Activated naive CD8-positive, alpha-beta T cell treated with anti-CD3 and anti-CD28 coated beads, Interleukin-2, amount 10 ng/mL, durations not matched to agents 7 days and 5 days (primary cell): ENCODE measurements at places on chromosomes 4 and X. TPM values are rescaled to one million over a fixed set of nuclear protein-coding genes. Genes with fewer than 3 reads are reported as not detected.

DNA sequence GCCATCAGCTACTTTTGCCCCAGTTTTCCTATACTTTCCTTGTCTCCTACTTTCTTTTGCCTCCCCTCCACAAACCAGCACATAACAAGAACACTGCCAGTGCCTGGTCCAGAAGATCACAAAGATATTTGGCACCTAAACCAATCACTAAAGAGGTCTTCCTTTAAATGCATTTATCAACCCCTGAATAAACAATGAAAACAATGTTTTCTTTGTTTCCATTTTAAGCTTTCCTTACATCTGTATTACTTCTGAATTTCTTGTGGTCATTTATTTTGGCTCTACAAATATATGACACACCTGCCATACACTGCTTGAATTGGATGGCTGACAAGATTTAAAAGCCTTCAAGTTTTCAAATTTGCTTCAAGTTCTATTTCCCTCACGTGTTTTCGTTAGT lies 43.9 kb downstream of the MBNL3 start:
- H3K27ac ChIP-seq: no peak overlapping the region
- no peak for DNase-seq
- no peak overlapping the region for H3K4me3 ChIP-seq
- H3K27me3 ChIP-seq: no peaks in the 10 kb centered on the region
- no peaks in the 10 kb centered on the region for H3K4me1 ChIP-seq

GRCh38 chrX:24208496-24209240 lies 59.1 kb downstream of the ZFX start:
- H3K27me3 ChIP-seq: no peaks in the 10 kb centered on the region
- no peak overlapping the region for H3K27ac ChIP-seq
- DNase-seq: no peak
- H3K4me3 ChIP-seq: no peak overlapping the region
- H3K36me3 ChIP-seq: peaks cover 4% of the 10 kb centered on the region
- H3K4me1 ChIP-seq: peaks cover 3% of the 10 kb centered on the region

DNA sequence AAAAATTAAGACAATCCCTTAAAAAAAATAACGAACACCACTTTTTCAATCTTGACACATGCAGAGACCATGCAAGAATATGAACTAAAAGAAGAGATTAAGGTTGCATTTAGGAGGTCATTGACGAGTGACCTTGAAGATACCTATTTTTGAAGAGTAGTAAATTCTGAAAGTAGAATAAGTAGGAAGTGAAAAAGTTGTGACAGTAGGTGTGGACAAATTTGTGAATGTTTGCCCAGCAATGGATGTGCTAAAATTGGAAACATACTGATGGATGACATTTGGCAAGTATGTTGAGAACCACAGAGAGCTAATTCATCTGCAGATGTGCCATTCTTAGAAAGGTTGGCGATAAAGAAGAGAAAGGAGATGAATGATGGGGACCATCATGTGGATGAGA lies 213.7 kb upstream of the VCX3A start:
- no peak overlapping the region for H3K27ac ChIP-seq
- DNase-seq: no peak
- H3K27me3 ChIP-seq: no peaks in the 10 kb centered on the region
- no peak overlapping the region for H3K4me3 ChIP-seq
- H3K36me3 ChIP-seq: no peaks in the 10 kb centered on the region

Gene ATOH1
- not detected for total RNA-seq

Gene PLAC1
- total RNA-seq: not detected
